ENCODE measurements at places on chromosomes 1 and 21.

DNA sequence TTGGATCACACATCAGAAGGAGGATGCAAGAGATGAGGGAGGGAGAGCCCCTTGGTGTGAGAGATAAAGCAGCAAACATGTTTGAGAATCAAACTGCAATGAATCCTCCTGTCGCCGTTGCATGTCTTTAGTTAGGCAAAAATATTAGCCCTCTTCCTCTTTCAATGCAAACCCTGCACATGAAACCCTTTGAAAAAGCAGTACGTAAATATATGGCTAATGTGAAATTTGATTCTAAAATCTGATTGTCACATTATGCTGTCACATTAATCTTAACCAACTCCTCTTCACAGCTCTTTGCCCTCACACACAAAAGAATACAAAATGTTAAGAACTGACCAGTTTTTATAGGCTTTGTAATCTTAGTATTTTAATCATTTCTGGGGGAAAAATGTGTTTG is 63.4 kb downstream of the WDR64 start:
- no peak for DNase-seq

DNA sequence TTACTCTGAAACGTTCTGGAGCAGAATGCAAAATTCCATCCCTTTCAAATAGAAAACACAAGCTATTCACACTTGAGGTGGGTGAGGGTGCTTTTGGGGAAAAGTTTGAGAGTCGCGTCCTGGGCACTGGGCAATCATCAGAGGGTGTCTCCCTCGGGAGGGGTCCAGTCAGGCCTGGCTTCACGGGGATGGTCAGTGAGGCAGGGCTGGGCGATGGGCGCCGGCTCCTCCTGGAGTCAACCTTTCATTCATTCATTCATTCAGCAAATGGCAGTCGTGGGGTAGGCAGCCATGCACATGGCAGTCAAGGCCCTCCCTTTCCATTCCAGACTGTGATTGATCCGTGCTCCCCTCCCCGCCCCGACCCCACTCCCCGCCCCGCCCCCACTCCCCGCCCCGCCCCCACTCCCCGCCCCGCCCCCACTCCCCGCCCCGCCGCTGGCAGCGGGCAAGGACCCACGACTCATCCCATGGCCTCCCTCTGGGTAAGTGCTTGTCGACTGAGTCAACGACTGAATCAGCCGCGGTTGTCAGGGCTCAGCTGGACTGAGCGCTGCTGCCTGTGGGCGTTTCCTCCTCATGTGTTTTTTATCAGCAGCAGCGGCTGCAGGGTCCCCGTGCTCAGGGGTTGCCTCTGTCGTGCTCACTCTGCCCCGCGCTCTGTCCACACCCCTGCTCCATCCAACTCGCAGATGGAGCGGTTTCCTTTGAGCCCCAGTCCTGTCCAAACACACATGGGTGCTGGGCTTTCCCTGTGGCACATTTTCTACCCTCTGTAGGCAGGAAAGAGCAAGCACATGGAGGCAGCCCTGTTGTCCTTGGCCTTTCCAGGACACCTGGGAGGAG is 12.5 kb upstream of the SPSB1 start:
- DNase-seq: peak; percentile 57

DNA sequence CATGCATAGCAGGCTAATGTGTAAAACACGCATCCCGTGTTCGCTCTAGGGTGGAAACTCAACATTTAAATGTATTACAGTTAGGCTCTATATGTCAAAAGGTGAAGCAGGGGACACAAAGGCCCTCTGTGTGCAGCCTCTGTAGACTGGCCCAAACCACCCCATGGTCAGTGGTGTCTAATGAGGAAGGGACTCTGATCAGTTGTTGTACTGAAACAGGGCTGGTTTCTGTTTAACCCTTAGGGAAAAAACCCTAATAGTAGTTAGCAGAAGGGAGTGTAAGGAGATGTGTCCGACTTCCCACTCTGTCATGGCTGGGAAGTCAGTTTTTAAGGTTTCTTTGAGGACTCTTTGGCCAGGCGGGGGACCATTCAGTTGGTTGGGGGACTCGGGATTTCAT is 21.5 kb upstream of the CD2 start:
- no peak for DNase-seq

DNA sequence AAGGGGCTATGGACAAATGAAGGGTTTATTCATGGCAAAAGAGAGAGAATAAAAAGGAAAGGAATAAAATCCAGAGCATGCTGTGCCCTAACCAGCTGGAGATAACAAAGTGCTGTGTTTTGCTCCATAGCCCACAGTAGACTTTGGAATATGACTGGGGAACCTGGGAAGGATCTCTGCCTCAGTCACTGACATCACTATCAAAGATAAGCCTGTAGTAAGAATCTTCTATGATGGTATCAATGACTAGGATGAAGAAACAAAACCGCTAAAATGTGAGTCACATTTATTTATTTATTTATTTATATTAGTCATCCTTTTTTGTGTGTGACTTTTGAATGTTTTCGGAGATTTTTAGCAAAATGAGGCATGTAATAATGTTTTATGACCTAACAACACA is 56.3 kb downstream of the NVL start:
- no peak for DNase-seq

DNA sequence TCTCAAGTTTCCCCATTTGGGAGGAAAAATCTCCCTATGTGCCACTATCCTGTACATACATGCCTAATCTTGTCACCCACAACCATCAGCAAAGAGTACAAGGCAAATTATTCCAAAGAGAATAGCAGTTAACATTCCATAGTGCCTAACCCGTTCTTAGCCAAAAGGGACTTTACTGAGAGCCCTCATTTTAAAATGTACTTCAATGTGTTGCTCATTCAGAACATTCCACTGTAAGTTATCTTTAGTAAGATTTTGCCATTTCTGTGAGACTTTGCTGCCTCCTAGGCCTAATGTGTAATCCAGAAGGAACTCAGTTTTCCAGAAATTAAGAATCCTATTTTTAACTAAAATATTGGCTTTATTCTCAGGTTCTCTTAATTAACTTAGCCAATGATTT is 11.3 kb upstream of the MRPL55 start:
- DNase-seq: no peak

- DNase-seq: no peak
These were observed 393.3 kb downstream of the PTBP2 start for GRCh38 chr1:97114842-97115241.

DNA sequence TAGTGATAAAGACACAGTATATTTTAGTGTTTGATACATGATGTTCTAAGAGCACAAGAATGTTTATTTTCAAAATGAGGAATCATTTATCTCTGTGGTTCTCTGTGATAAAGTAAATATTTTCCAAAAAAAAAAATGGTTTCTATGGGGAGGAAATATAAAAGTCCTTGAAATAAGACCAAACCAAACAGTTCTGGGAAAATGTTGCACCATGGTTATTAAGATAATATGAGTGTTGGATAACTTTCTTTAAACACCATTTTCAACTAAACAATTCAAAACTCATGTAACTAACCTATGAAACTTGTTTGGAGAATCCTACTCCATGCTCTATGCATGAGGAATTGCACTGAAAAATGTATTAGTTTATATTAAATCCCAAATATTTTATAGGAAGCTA is 184.6 kb downstream of the KCNT2 start:
- DNase-seq: no peak

GRCh38 chr1:92486251-92487077 is at the start of gene GFI1:
Gene GFI1 (minus strand): TSS chr1:92486925. CDS start chr1:92483487, 3,438 bp downstream.
- peak; percentile 71 for DNase-seq

- no peak for DNase-seq
These were observed 203.0 kb upstream of the FMN2 start for GRCh38 chr1:239888639-239889038.

- no peak for DNase-seq
These were observed 35.6 kb downstream of the MCOLN2 start for GRCh38 chr1:84961316-84961715.

DNA sequence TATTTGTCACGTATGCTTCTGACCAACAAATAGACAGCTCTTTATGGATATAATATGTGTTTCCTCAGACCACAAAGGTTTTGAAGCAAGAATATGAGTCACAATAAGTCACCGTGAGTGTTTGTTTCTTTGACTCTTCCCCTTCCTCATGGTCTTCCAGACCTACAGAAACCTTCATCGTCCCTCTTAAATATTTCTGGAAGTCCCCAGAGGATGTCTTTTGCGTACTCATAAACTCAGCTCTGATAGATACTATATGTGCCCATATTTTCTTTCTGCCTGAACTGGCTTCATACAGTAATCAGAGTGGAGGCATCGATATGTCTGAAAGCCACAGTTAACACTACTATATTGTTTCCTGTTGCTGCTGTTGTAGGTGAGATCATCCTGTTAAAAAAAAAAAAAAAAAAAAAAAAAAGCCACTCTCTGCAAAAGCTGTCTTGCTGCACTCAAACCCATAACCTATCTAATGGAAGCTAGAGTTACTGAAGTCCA is 38.4 kb downstream of the ADAMTS1 start:
- DNase-seq: no peak

- DNase-seq: no peak
These were observed 36.2 kb upstream of the ACTRT2 start for GRCh38 chr1:2985067-2985561.

GRCh38 chr1:119549719-119550132 is 42.7 kb downstream of the HSD3B1 start:
- peak; percentile 51 for DNase-seq

GRCh38 chr1:107710005-107710404 is 255.0 kb downstream of the VAV3 start:
- no peak for DNase-seq

DNA sequence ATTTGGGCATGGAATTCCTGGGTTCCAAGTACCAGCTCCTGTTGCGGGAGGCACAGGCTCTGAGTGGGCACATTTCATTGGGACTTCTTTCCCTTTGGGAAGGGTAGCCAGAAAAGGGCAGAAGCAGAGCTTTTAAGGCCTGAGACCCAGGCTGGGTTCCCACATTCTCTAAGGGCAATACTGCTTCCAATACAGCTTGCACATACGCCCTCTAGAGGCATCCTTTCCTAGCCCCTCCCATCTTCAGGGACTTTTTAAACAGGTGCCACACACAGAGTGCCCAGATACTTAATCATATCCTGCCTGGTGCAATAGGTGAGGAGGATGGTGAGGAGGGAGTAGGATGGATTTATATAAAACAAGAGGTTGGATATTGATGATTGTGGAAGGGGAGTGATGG is 5.7 kb downstream of the GPR88 start:
- DNase-seq: no peak

DNA sequence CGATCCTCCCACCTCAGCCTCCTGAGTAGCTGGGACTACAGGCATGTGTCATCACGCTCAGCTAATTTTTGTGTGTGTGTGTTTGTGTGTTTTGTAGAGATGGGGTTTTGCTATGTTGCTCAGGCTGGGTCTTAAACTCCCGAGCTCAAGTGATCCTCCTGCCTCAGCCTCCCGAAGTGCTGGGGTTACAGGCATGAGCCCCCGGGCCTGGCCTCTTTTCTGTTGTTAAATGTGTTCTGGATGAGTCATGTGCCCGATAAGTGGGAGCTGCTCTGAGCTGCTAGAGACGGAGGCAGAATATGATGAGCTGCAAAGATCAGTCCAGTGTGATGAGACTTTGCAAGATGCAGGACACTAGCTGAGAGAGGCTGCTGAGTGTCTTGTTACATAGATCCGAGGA is 75.5 kb downstream of the VPS13D start:
- DNase-seq: no peak

DNA sequence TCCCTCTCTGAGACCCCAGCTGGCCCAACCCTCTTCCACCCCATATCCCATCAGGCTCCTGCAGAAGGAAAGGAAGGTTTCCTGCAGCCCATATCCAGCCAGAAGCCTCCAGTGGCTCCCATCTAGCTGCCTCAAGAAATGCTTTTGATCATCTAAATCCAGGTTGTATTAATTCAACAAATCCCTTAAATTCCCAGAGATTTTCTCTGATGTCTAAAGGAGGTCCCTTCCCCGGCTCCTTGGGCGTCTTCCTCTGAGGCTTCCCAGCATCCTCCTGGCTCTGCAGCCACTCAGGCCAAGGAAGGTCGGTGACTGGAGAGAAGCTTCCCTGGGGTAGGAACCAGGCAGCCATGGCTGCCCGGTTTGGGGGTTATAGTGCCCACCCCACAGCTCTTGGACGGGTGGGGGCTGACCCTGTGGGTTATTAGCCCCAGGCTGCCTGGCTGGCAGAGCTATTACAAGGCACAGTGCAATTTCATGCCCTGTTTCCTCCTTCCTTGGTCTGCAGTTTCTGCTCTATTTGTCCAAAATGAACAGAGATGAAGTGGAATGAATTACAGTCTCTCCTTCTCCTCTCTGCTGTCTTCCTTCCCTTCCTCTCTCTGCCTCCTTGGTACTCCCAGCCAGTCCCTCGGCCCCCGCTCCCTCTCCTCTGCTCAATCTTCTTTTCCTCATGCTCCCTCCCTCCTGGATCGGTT is 34.8 kb upstream of the DISP3 start:
- no peak for DNase-seq

DNA sequence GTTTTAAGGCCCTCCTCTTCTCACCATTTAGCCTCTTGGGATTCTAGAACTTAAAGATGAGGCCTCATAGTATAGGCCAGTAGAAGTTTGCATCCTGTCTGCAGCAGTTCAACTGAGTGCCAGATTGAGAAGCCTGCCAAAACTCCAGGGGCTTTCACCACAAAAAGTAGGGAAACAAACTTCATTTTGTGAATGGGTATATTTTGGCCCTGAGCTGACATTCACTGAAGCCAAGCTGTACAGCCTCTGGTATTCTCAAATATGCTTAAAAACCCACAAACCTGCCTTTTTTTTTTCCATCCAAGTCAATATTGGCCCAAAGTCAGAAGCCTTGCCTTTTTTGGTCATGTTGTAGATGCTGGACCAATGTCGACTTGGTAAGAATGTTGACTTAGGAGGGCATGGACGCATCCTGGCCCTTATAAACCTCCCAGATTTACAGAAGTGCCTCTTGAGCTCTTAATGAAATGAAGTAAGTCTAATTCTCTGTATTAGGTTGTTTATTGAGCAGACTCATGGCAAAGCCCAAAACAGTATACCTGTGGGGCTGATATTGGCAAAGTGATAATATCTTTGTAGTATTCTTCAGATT is 337.5 kb downstream of the CHRM3 start:
- DNase-seq: no peak

GRCh38 chr1:202145068-202145743 is 669 bp upstream of the ARL8A start:
- no peak for DNase-seq

GRCh38 chr1:166128195-166128594 is 38.6 kb downstream of the FAM78B start:
- no peak for DNase-seq

DNA sequence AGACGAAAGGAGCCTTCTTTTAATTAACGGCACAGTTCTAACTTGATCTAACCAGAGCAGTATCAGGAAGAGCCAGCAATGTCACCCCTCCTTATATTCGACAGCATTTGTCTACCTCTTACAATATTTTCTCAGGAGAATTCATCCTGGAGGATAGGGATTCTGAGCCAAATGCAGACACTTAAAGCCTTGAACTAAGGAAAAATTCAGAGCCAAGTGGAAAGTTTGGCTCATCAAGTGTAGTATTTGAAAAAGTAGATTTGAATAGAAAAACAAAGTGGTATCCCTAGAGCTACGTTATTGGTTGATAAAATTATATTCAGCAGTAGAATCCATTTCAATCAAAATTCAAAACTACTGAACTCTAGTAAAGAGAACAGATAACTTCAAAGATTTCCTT is 732.0 kb upstream of the ADGRL2 start:
- no peak for DNase-seq

Data from NCI-H510A (cell line).